ENCODE measurements at places on chromosomes 13 and 19.

- no peak for DNase-seq
These were observed 1.5 kb upstream of the ZSCAN4 start for GRCh38 chr19:57667228-57667627.

- DNase-seq, result no peak
These were observed 32.9 kb downstream of the TSHZ3 start for GRCh38 chr19:31316201-31316951.

DNA sequence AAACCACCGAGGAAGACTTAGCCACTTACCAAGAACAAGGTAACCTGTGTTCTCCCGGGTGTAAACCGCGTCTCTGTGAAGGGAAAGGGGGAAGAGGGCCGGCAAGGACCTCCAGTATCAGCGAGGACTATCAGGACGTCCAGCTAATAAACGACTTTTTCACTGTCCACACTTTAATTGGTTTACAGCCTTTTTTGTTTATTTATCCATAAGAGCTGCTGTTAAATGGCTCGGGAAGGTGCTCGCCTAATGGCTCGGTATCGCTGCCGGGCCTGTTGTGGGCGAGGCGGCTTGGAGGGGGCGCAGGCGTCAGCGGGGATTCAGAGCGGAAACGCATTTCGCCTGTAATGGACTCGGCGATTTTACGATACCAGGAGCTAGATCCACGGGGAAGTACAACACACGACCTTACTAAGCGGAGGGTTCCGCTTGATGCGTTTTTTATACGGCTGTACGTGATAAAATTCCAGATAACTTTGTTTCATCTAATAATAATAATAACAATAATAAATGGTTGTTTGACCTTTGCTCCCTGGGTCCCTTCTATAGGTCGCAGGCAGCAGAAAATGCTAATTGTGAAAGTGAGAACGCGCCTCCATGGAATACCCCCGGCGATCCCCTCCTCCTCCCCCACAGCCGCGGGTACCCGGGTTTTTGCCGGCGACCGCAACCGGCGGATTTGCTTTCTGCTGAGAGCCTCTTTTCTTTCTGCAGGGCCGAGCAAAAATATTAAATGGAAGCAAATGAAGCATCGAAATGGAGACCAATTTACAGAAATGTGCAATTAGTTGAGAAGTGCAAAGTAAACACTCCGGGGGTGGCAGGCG, 2.5 kb upstream of the PDX1 start:
- DNase-seq, result no peak

DNA sequence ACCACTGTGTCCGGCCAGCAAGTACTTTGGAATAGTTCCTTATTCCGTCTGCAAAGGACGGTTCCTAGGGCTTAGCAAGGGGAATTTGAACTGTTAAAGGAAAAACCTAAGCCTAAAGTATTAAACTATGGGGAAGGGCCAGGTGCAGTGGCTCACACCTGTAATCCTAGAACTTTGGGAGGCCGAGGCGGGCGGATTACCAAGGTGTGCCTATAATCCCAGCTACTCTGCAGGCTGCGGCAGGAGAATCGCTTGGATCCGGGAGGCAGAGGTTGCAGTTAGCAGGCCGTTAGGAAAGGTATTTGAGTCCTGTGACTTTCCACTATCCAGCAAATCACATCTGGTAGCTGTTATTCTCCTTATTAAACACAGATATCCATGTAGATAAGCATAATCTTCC, 9.4 kb upstream of the RAB20 start:
- DNase-seq, result no peak

GRCh38 chr13:87981416-87981815, 310.2 kb downstream of the SLITRK5 start:
- no peak for DNase-seq

GRCh38 chr19:44003461-44004009, 778 bp downstream of the ZNF230 start:
- no peak for DNase-seq

DNA sequence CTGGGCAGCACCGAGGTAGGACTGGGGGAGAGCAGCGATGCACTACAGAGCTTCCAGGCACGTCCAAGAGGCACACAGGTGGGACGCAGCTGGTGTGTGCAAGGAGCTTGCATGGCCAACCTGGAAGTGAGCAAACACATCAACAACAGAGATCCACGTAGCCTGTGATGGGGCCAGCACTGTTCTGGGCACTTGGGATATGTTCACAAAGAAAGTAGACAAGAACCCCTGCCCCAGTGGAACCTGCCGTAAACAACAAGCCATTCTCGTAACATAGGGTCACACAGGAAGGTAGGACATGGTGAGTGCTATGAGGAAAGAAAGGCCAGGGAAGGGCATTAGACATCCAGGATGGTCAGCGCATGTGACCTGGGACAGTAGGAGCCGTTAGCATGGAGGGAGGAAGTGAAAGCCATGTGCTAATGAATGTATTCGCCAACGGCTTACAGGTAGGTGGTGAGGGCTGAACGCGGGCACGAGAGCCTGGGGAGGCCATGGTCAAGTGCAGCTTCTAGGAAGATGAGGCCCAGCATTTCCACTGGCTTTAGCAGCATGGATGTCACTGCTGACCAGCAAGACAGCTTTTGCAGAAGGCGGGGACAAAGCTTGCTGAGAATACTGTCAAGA, 105.5 kb downstream of the TEX26 start:
- no peak for DNase-seq

DNA sequence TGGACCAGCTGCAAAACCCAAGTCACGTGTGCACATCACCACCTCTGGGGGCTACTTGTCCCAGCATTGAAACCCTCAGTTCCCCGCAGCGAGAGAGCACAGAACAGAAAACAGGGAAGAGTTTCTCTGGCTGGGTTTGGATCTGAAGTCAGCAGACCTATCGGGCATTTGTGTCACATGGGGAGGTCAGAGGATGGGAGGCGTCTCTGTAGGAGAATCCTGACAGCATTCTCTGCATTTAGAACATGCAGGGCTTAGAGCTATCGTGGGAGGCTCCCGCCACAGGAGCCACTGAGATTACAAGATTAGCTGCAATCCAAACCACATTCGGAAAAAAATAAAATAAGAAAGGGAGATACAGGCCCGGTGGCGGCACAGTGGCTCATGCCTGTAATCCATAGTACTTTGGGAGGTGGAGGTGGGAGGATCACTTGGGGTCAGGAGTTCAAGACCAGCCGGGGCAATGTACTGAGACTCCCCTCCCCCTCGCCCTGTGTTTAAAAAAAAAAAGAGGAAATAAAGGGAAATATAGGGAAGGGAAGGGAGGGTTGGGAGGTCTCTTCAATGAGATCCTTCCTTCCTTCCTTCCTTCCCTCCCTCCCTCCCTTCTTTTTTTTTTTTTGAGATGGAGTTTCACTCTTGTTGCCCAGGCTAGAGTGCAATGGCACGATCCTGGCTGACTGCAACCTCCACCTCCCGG, 2.9 kb upstream of the TLE6 start:
- DNase-seq, result no peak

- no peak for DNase-seq
These were observed 178.8 kb upstream of the RFC3 start for GRCh38 chr13:33639158-33639557.

DNA sequence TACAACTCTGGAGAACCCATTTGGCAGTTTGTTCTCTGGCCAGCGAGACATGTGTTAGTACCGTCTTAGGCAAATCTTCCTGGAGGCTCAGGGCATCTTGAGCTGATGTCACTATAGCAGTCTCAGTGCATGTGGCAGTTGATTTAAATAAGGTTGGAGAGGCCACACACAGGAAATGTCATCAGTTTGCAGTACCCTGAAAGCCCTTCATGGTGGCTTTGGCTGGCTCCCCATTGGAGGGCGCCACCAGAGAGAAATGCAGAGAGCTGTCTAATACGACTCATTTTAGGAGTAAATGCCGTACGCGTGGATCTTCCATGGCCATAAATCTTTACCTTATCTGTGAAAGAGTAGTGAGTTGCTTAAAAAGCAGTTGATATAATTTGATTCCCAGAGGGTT, 163.1 kb downstream of the STK24 start:
- no peak for DNase-seq

- DNase-seq, result no peak
These were observed 24.1 kb upstream of the FRY start for GRCh38 chr13:32007494-32007893.

DNA sequence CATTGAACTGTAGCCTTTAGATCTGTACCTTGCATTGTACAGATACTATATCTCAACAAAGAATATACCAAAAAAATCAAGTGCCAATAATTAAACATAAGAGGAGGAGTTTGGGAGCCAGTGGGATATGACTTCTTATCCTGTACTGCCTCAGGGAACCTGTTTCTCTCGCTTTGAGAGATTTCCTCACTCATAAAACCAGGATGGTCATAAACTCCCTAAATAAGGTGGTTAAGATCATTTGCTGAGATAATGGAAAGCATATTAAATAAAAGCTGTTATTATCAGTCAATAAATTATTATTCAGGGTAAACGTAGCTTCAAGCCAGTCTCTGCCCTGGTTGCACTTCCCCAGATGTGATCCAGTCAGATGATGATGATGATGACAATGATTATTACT, 17.0 kb downstream of the OPA3 start:
- no peak for DNase-seq

- DNase-seq, result no peak
These were observed 20.2 kb downstream of the CEBPA start for GRCh38 chr19:33282036-33282671.

DNA sequence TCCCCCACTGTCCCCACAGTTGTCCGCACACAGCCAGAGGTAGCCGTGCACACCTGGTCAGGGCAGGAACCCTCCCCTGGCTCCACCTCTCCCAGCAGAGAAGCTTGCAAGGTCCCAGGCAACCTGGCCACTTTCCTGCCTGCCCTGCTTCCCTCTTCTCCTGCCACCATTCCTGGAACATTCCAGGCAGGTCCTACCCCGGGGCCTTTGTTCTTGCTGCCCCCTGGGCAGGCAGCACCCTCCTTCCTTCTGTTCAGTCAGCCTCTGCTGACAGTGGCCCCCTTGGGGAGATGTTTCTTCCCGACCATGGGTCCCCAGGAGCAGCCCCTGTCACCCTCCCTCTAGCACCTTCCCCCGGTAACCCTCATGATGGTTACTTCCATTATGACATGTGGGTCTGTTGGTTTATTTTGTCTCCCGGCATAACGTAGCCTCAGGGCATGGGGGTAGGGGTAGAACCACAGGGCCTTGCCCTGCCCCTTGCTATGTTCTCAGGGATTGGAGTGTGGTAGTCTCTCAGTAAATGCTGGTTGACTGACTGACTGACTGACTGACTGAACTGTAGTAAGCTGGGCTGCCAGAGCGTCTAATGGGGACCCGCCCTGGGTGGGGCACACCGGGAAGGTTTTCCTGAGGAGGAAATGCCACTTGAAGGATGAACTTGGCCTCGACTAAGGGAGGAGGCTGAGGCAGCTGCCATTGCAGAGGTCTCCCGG, 10.8 kb downstream of the PAK4 start:
- DNase-seq, result no peak

DNA sequence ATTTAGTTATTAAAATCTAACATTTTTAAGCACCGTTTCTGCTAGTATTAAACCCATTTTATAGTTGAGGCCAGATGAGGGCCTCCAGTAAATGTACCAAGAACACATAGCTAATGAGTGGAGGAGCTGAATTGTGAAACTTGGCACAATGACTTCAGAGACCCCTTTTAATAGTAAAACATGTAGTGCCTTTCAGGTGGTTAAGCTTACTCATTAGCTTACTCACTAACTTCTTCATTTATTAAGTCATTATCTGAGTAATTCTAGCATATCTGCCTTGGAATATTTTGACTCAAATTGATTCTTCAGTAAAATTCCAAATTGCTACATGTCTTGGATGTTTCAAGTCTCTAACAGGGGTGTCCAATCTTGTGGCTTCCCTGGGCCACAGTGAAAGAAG, 735.2 kb downstream of the LIG4 start:
- DNase-seq, result no peak

DNA sequence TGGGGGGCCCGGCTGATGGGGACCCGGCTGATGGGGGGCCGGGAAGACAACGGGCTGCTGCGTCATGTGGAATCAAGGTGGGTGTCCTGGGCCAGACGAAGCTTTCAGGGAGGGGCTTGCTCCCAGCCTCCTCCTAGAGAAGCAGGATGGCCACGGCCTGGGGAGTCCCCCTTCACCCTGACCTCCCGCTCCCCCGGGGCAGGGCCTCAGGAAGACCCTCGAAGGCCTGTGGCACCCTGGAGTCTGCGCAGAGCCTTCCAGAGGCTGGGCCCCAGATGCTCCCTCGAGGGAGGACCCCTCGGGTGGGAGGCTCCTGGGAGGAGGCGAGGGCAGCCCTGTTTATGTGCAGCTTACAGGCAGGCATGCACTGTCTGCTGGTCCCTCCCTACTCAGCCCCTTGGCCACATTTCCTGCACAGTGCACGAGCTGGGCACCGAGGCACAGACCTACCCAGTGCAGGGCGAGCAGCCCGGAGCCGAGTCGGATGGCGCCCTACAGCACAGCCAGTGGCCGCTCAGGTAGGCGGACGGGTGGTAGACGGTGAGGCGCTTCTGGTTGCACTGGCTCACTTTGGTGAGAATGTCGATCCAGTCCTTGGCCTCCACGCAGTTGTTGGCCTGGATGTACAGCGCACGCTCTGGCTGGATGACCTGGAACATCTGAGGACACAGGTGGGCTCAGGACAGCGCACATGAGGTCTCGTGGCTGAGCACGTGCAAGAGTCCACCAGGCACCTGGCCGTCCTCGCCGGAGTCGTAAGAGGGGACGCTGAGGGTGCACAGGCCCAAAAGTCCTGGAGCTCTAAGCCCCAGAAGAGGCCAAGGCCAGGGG, 22.4 kb upstream of the C13orf46 start:
- no peak for DNase-seq

DNA sequence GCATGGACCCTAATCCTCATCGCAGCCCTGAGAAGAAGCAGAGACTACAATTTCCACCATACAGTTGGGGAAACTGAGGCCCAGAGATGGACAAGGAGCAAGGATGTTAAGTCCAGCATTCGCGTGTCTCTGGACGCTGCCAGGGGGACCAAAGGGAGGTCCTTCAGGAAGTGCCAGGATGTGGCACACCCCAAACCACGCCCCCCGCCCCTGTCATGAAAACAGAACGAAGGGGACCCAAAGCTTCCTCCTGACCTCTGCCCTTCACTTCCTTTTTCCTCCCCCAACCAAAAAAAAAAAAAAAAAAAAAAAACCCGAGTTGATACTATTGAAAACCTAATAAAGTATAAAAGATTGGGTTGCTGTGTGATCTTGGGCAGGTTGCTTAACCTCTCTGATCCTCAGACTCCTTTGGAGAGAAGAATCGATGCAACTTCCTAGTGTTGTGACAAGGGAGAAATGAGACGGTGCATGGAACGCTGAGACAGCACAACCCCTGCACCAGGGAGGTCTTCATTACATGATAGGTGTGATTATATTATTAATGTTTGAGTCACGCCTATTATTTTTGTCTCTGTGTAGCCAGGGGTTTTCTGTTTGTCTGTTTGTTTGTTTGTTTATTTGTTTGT, 2.7 kb upstream of the ZBTB7A start:
- DNase-seq, result no peak

All from esophagus squamous epithelium (tissue), 5 donors.